ENCODE measurements at places on chromosomes 7 and 10.

- DNase-seq, result no peak
These were observed 372.5 kb downstream of the SDK1 start for GRCh38 chr7:3673524-3673923.

GRCh38 chr7:15218261-15218660, 315.7 kb upstream of the DGKB start:
- DNase-seq, result no peak

DNA sequence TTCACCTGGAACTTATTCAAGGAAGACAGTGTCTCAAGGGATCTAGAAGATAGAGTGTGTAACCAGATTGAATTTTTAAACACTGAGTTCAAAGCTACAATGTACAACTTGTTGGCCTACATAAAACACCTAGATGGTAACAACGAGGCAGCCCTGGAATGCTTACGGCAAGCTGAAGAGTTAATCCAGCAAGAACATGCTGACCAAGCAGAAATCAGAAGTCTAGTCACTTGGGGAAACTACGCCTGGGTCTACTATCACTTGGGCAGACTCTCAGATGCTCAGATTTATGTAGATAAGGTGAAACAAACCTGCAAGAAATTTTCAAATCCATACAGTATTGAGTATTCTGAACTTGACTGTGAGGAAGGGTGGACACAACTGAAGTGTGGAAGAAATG, 10.9 kb downstream of the IFIT3 start:
- no peak for DNase-seq

- peak; percentile 4 for DNase-seq
These were observed 118.1 kb downstream of the TYW1B start for GRCh38 chr7:72709909-72710308.

GRCh38 chr7:84982199-84982598, 204.7 kb downstream of the SEMA3D start:
- peak; percentile 15 for DNase-seq

- DNase-seq, result no peak
These were observed 5.4 kb upstream of the YWHAG start for GRCh38 chr7:76364198-76364584.

DNA sequence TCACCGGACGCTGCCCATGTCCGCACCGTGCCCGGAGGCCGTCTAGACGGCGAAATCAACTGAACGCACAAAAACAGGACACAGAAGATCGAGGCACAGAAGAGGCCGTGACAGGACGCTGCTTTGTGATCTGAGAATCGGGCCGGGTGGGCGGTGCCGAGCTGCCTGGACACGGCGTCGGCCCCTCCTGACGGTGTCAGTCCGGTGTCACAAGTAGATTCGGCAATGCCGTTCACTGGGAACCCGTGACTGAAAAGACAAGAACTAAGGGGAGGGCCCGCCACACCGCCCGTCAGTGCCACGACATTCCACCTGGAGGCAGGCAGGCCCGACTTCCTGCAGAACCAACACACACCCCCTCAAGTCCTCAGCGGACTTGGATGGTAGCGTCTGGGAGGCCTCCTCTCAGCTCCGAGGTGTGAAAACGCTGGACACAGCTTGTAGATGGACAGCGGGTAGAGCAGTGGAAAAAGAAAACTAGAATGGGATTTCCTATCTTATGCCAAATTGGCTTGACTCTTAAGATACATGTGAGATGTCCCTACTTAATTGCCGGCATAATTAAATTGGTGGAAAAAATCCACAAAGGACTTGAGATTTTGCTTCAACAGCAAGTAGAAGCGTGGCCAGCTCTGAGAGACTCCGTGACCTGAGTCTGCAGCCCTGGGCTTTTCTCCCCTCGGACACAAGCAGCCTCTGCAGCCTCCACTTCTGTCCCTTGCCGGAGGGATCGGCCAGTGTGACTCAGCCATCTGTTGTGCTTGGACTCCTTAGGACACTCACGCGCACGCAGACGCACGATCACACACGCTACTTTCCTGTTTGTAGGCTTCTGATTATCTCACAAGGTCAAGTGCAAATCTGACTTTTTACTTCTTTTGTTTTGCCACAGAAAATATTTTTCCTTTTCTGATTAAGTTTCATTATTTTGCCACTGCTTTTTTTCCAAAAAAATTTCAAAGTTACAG, 269.0 kb downstream of the DIP2C start:
- DNase-seq, result no peak

DNA sequence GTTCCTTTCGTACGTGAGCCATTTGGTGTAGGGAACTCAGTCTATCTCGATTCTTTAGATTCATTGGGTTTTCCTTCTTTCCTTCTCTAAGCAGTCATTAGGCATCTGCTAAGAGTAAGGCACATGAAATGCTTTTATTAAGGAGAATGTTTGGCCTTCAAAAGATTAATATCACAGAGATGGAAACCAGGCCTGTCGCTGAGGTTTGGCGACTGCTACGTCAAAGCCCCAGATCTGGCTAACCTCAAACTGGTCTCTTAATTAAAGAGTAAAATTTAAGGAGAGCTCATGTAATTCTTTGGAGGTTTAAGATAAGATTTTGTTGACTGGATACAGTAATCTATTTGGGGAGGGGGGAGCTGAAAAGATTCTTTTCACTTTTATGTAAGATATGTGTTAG, 189.8 kb downstream of the JCAD start:
- no peak for DNase-seq

DNA sequence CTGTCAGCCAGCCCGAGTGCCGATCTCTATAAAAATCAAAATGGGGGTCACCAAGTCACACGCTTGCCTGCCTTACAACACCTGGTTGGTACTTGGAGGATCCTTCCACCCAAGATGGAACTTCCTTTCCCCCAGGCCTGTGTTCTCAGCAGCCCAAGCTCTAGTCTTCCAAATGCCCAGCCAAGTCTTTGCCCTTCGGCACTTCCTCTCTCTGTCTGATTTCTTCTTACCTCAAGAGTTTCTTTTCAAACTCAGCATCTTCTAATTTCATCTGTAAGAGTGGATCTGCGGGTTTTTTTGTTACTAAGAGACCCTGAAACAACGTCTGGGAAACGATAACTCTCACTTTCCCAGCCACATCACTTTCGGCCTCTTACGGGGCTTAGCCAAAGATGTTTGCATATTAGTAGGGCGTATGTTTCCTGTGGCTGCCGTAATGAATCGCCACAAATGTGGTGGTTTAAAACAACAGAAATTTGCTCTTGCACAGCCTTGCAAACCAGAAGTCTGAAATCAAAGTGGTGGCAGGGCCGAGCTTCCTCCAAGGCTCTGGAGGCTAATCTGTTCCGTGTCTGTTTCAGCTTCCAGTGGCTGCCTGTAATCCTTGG, 219.9 kb downstream of the TCF7L2 start:
- DNase-seq, result no peak

GRCh38 chr7:30898411-30898810, 13.2 kb upstream of the AQP1 start:
- DNase-seq, result no peak

DNA sequence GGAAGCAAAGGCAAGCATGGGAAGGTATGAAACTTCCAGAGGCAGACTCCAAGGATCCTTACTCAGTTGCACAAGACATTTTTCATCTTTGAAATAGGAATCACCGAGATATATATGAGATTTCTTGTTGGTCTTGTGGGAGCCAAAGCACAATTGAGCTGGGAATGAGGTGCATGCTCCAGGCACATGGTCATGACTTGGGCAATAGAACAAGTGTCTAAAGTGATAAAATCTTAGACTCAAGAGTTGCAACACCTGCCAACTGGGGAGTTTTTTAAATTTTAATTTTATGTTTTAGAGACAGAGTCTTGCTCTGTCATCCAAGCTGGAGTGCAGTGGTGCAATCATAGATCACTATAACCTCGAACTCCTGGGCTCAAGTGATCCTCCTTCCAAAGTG, 169.5 kb upstream of the ADCY1 start:
- DNase-seq, result no peak

GRCh38 chr10:60236869-60237524, 152.7 kb downstream of the ANK3 start:
- peak; percentile 57 for DNase-seq

DNA sequence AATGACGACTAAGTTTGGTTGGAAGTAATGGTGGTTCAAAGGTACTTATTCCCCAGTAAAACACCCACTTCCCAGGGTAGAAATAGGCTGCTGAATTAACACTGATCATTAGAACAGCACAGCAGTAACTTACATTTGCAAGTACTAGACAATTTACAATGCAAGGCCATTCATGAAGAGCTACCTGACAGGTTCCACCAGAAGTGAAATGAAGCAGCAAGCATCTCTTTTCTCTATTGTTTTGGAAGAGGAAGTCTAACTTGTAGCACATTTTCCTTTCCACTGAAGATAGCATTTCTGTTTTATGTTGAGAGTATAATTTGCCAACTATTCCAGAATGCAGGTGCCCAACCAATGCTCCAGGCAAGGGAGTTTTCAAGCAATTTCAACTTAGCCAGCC, 145.9 kb downstream of the CREB5 start:
- DNase-seq, result no peak

DNA sequence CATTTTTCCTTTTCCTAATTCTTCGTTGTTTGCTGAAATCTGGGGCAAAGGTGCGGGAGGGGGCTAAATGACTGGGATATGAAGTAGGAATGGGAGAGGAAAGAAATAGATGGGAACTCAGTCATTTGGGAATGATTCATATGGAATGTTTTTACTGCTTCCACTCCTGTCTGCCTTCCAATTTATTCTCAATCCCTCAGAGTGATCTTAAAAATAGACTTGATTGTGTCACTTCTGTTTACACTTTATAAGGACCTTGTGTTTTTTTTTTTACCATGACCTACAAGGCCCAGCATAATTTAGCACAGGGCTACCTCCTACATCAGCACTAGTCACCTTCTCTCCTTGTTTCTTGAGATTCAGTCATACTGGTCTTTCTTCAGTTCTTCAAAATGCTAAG, 97.9 kb downstream of the PTEN start:
- peak; percentile 61 for DNase-seq

- no peak for DNase-seq
These were observed 34.0 kb downstream of the DKK1 start for GRCh38 chr10:52348037-52348564.

- DNase-seq, result no peak
These were observed 64.4 kb downstream of the ENTPD1 start for GRCh38 chr10:95820363-95820762.

DNA sequence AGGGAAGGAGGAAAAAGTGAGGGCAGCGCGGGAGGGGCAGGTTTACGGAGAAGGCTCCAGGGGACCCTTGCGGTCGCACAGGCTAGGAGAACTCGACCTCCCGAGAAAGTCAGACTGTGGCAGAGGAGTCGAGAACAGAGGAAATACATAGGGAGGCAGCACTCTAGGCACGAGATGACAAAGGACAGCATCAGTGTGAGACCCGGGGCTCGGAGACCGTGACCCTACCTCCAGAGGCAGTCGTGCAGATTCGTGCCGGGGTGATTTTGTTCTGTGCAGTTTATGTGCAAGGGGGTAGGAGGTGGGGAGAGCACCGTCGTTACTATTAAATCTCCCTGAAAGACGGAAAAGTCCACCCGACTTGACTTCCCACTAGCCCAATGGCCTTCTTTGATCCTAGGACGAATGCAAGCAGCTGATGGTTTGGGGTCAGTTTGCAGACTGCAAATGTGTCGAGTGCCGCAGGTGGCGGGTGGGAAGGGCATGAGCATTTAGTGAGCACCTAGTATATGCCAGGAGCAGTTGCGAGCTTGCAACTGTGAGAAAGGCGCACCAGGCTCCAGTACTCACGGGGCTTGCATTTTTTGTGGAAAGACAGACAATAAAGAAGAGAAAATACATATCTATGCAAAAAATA, 674 bp upstream of the OSBPL3 start:
- no peak for DNase-seq

DNA sequence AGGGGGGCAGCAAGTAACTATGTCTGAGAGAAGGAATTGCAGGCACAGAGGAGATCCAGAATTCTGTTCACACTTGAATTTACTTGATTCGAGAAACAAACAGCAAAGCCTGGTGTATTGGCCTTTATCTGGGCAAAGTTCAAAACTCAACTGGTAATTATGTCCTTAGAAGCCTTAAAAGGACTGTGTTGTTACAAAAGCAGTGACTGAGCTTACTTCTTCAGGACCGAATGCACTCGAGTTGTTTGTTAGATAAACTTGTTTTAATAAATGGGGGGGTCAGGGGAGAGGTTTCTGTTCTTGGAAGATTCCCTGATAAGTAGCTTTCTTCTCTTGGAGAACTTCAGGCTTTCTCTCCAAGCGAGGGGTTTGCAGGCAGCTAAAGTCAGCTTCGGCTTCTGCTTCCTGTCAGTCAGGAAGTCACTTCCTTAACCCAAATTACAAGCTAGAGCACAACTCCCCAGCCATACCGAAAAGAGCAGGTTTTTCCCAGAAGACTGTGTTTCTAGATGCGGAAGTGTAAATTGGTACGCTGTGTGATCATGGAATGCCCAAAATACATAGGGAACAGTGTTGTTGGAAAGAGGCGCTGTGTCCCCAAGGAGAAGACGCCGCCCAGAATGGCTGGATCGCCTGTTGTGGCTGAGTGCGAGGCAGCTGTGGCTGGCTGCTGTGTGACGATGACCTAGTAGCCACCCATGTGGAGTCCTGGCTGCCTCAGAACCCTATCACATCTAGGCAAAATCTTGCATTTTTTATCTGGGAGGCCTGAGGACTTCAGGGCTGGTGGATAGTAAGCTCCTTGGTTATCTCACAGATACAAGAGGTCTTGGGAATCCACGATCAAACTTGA, 110.4 kb downstream of the TCF7L2 start:
- DNase-seq, result peak; percentile 24

GRCh38 chr7:84629640-84630318, 435.2 kb upstream of the SEMA3A start:
- no peak for DNase-seq

GRCh38 chr7:74104702-74105101, 21.1 kb downstream of the LIMK1 start:
- DNase-seq, result peak; percentile 5

DNA sequence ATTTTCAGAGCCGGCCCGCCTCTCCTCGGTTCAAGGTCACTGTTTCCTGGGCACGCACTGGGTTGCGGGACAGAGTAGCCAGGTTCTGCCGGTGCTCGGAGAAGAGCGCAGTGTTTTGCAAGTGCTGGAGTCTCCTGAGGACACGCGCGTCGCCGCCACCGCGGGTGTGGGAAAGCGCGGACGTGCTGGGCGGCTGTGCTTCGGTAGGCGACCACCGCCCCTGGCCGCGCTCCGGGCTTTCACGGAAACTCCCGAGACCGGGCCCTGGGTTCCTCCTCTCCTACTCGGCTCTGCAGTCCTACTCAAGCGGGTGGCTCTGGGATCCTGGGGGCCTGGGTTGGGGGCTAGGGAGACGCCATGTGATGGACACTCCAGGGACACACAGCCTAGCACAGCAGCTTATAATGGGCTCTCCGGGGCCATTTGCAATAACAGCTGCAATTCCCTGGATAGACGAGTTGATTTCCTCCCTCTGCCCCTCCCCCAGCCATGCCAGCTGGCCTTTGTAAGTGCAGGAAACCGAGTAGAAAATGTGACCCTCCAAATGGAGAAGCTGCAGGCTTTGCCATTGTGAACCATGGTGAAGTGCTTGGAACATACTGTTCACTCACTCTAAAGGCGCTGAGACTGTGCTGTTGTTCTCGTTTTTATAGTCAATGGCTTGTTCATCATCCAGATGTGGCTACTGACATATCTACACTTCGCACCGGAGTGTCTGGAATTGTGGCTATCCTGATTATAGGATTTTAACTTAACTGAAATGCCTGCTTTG, 2.1 kb downstream of the FRAT1 start:
- DNase-seq, result no peak

GRCh38 chr10:63257778-63258177, 124.7 kb downstream of the NRBF2 start:
- DNase-seq, result no peak

- DNase-seq, result no peak
These were observed 28.0 kb downstream of the MICU1 start for GRCh38 chr10:72597897-72598296.

GRCh38 chr10:77419979-77420378, 217.6 kb downstream of the KCNMA1 start:
- DNase-seq, result no peak

GRCh38 chr7:111173990-111174389, 83.1 kb downstream of the LRRN3 start:
- no peak for DNase-seq

Measured in adipocyte (in vitro differentiated cells).